ENCODE measurements at places on chromosomes 16 and 17.

- no peak for DNase-seq
Observed at GRCh38 chr17:37820995-37821713, 76.3 kb upstream of the HNF1B start.

- no peak for DNase-seq
Observed at GRCh38 chr17:30975042-30975820, 4.4 kb downstream of the RNF135 start.

DNA sequence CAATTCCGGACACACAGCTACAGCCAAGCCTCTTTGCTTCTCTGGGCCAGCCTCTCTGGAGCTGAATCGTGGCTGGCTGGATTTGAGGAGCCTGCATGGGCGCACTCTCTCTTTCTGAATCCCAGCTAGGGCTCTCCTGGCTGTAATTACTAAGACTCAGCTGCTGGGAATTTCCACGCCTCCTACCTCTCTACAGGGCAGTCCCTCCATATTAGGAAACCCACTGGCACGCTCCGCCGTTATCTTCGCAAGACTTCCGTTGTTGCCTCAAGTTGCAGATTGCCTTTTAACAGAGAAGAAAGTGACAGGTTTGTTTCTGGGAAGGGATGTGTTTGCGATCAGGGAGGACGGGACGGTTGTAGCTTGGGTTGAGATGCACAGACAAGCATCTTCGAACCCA lies 188.4 kb upstream of the NLRP1 start:
- DNase-seq: no peak

GRCh38 chr16:50396761-50397535 lies 28.2 kb upstream of the BRD7 start:
- no peak for DNase-seq

- no peak for DNase-seq
Observed at GRCh38 chr16:23863511-23864422, 28.0 kb downstream of the PRKCB start.

- no peak for DNase-seq
Observed at GRCh38 chr16:65106757-65107156, 15.1 kb downstream of the CDH11 start.

GRCh38 chr16:57343221-57343620 lies 15.4 kb upstream of the CCL22 start:
- no peak for DNase-seq

GRCh38 chr17:79114458-79115301 lies 40.1 kb downstream of the ENGASE start:
- DNase-seq: peak; percentile 84

Measured in NCI-H2081 treated with DMSO at 0.1 percent for 48 hours (cell line).